ENCODE measurements at places on chromosomes 6 and 20.

- no peak for DNase-seq
These were observed 14.5 kb downstream of the ARHGAP18 start for GRCh38 chr6:129695373-129696027.

- DNase-seq: no peak
These were observed 19.4 kb downstream of the TBPL1 start for GRCh38 chr6:133972388-133972787.

GRCh38 chr6:9087470-9087869, 652.1 kb upstream of the SLC35B3 start:
- no peak for DNase-seq

DNA sequence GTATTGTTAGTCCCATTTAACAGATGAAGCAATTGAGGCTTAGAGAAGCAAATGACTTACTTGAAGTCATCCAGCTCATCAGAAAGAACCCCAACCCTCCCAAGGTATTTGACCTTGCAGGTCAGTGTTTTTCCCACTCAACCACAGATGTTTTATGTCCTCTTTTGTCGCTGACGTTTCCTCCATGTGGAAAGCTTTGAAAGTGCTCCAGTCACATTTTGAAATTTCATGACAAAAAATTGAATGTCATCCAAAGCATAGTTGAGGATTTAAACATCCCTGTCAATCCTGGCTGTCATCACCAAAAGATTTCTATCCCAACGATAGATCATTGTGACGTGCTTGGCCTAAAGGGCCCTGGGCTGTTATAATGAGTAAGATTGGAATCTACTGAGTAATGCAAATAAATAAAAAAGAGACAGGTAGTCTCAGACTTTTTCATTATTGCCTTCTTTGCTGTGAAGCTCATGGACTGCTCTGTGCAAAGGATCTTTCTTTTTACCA, 102.7 kb downstream of the TSHZ2 start:
- DNase-seq: no peak

- no peak for DNase-seq
These were observed 6.4 kb downstream of the CNKSR3 start for GRCh38 chr6:154504102-154504501.

DNA sequence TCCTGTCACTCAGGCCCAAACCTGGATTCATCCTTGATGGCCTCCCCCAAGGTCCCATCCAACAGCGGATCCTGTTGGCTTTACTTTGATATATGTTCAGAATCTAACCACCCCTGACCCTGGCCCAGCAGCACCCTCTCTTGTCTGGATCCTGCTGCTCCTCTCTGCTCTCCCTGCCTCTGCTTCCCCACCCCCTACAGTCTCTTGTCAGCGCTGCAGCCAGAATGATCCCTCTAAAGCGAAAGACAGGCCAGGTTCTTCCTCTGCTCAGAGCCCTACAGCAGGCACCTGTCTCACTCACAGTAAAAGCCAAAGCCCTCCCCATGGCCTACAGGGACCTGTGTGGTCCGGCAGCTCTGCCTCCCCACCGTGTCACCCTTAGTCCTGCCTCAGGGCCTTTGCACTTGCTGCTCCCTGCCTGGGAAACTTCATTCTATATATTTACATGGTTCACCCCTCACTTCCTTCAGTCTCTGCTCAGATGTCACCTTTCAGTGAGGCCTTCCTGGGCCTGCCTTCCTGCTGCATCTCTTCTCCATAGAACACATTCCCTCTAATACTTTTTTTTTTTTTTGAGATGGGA, 37.4 kb upstream of the KCNB1 start:
- DNase-seq: no peak

GRCh38 chr6:165106261-165106660, 203.1 kb downstream of the C6orf118 start:
- DNase-seq: no peak

- DNase-seq: no peak
These were observed 163.2 kb upstream of the TSHZ2 start for GRCh38 chr20:52809003-52809402.

GRCh38 chr20:13863244-13863643, 78.4 kb downstream of the NDUFAF5 start:
- DNase-seq: no peak

GRCh38 chr6:51842804-51843378, 244.5 kb downstream of the PKHD1 start:
- DNase-seq: no peak

- DNase-seq: no peak
These were observed 421.2 kb upstream of the EYS start for GRCh38 chr6:66128243-66128642.

DNA sequence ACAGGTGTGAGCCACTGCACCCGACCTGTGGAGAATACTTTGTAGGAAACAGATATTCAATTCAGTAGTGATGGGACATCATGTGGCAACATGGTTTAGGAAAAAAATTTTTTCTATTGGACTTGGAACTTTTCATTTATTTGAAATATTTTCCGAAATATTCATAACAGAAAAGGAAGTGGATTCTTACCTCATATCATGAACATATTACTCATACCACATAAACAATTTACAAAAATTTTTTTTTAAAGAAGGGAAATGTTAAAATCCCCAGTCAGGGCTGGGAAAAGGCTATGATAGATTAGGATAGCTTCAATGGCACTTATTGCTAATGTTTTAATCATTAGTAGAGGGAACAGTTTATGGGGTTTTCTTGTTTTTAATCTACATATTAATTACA, 6.8 kb upstream of the ALDH8A1 start:
- no peak for DNase-seq

DNA sequence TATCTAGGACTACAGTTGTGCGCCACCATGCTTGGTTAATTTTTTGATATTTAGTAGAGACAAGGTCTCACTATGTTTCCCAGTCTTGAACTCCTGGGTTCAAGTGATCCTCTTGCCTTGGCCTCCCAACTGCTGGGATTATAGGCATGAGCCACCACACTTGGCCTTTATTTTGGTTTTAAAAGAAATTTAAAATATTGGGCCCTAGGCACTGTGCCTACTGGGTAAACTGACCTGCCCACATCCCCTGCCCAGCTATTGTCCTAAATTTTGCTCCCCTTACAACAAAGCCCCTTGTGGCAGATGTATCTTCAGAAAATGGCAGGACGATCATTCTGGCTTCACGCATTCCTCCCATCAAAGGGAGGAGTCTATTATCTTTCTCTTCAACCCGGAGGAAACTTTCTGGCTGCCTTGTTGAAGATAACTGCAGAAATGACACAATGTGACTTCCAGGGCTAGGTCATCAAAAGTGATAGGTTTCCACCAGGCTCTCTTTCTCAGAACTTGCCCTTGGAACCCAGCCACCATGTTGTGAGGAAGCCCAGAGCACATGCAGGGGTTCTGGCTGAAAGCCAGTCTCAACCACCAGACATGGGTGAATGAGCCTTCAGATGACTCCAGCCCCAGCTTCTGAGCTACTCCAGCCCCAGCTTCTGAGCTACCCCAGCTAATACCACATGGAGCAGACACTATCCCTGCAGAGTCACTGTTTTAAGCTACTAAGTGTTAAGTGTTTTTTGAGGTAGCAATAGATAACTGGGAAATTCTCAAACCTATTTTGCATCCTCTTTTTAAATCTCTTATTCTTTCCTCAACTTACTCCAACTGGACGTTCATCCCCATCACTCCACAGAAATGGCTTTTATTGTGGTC, 4.6 kb upstream of the GUCA1B start:
- no peak for DNase-seq

DNA sequence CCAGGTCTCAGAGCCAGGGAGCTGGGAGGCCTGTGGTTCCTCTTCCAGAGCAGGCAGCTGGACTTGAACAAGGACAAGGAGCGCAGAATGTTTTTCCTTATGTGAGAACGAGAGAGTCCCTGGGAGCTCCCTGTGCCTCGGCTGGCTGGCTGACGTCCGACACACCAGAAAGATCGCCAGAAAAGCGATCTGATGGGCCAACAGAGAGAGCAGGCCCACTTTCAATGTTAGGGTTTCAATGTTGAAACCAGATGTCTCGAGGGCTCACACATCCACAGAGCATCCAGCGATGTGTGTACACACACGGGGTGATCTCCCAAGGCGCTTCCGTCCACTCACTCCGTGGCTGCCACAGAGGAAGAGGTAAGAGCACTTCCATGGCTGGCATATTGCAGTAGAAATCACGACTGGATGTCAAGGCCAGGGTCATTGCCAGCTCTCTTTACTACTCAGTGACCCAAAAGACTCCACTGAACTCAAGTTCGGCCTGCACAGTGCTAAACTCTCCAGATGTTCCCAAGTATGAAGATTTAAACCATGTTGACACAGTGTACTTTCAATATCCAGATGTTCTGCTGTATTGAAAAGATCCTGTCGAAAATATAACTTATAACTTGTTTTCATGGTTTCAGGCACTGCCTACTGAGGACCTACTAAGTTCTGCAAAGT, 70.8 kb upstream of the FOXC1 start:
- DNase-seq: no peak

GRCh38 chr6:169809386-169809785, 58.0 kb downstream of the ERMARD start:
- DNase-seq: no peak

GRCh38 chr20:20411402-20411801, 43.5 kb downstream of the INSM1 start:
- no peak for DNase-seq

GRCh38 chr6:132344811-132345210, 56.5 kb downstream of the MOXD1 start:
- DNase-seq: no peak

- no peak for DNase-seq
These were observed 112.4 kb downstream of the HDGFL1 start for GRCh38 chr6:22681761-22682160.

- no peak for DNase-seq
These were observed 3.8 kb upstream of the TMEM181 start for GRCh38 chr6:158556113-158556512.

DNA sequence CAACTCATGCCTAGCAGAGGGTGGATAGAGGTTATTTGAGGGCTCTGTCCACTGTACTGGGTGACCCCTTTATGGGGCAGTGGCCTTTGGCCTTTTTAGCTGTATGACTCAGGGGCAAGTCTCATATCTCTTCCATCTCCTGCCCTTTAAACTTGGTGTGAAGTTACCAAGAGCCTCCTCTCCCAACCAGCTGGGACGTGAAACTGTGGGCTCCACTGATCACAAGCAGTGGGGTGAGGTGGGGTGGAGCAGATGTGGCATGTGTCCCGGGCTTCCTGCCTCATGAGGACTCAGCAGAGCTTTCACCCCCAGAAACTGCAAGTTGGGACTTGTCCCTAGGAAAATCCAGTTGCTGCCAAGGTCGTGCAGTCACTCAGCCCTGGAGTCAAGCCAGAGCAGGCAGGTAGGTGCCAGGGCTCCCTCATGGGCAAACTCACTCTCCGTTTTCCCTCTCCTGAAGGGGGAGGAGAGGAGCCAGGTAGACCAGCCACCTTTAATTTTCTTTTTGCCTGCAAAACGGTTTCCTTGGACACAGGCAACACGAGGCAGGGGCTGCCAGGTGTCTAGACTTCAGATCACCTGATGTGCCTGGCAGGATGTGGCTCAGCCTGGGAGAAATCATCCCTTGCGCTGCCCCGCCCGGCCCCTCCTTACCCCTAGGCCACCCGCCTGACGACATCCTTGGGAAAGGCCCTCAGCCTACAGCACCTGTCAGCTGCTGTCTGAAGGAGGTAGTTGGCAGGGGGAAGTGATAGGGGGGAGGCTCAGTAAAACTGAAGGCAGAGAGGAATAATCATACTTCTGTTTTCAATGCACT, 4.0 kb downstream of the CDKN1A start:
- peak; percentile 84 for DNase-seq

- peak; percentile 99 for DNase-seq
These were observed 5.4 kb downstream of the CCND3 start for GRCh38 chr6:41936073-41936837.

DNA sequence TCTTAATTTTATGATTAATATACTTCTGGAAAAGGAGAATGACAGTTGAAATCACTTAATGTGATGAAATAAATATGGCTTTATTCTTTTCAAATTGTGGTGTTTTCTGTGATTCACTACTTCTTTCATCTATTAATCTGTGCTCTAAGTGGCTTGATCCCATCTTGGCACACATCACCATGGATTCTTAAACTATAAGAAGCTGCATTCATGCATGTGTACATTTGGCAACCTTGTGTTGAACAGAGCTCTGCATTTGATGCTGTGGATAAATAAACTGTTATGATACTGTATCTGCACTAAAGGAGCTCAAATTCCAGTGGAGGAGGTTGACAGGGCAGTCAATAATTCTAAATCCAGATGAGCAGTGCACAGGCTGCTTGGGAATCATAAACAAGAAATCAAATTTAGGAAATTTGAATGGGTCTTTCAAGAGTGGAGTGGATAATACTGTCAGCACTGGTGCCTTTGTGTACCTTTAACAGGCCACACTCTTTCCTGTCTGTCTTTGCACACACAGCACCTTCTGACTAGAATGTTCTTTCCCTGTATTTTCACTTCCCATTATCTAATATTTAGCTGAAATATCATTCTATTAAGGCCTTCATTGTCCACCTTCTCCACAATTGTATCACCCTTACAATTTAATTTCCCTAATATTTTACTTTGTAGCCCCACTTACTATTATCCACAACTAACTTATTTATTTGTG, 252.9 kb downstream of the GRM1 start:
- DNase-seq: no peak

DNA sequence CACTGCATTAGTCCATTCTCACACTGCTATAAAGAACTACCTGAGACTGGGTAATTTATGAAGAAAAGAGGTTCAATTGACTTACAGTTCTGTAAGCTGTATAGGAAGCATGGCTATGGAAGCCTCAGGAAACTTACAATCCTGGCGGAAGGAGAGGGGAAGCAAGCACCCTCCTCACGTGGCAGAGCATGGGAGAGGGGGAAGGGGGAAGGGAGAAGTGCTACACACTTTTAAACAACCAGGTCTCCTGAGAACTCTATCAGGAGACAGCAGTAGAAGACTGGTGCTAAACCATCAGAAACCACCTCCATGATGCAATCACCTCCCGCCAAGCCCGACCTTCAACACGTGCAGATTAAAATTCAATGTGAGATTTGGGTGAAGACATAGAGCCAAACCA, 494.0 kb downstream of the GRIK2 start:
- DNase-seq: no peak

GRCh38 chr6:116975600-116975999, 98.6 kb downstream of the RFX6 start:
- DNase-seq: no peak

- no peak for DNase-seq
These were observed 43.3 kb downstream of the FYN start for GRCh38 chr6:111829998-111830397.

DNA sequence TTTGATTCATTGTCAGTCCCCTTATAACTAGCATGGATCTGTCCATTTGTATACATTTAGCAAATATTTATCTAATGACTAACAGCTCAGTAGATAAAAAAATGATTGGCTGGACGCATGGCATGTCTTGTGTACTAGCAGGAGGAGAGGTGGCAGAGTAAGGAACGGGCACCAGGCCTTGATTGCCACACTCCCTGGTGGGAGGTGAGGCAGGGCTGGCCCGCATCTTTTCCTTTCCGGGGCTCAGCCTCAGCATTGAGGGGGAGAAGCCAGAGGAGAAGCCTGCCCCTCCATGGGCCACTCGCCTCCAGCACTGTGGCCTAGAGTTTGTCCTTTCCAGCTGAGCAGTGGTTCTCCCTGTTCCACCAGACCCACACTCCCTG, 84.9 kb upstream of the TMEM181 start:
- DNase-seq: no peak

- no peak for DNase-seq
These were observed 8.5 kb downstream of the EBF4 start for GRCh38 chr20:2700913-2701620.

- no peak for DNase-seq
These were observed 92.9 kb upstream of the MC3R start for GRCh38 chr20:56155625-56156024.
